A375 (cell line): ENCODE measurements at places on chromosomes 13 and 19. TPM values are rescaled to one million over a fixed set of nuclear protein-coding genes. Genes with fewer than 3 reads are reported as not detected.

The ZNF99 gene
- 0.03 TPM in 1 of 2 replicates, not detected in the other for total RNA-seq

The CLDND2 gene
- 0.64 TPM in 1 of 2 replicates, not detected in the other for total RNA-seq

The SLC25A41 gene
- not detected in 2 replicates for total RNA-seq

The IQCN gene
- 0.34 and 0.94 TPM in 2 replicates for total RNA-seq

The SLC6A16 gene
- 0.11 TPM in 1 of 2 replicates, not detected in the other for total RNA-seq
